ENCODE measurements at places on chromosomes 6 and 20.

GRCh38 chr6:80211286-80211685 lies 104.8 kb downstream of the BCKDHB start:
- DNase-seq = no peak

DNA sequence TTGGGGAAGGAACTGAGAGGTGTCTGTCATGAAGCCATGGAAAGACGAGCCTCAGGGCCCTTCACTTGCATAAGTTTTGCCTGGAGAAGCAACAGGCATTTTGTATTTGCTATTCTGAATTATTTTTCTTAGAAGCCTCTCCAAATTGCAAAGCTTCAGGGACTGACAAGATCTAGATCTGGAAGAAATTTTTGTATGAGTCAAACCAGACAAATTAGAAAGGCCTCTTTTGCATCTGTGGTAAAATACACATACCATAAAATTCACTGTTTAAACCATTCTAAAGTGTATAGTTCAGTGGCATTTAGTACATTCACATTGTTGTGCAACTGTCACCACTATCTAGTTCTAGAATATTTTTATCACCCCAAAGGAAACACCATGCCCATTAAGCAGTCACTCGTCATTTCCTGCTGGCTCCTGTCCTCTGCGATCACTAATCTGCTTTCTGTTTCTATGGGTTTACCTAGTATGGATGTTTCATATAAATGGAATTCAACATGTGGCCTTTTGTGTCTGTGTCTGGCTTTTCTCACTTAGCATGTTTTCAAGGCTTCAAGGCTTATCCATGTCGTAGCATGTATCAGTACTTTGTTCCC lies 269.1 kb downstream of the PHF3 start:
- DNase-seq = no peak

- DNase-seq = no peak
Measured at GRCh38 chr6:17476511-17476910, 83.1 kb downstream of the CAP2 start.

DNA sequence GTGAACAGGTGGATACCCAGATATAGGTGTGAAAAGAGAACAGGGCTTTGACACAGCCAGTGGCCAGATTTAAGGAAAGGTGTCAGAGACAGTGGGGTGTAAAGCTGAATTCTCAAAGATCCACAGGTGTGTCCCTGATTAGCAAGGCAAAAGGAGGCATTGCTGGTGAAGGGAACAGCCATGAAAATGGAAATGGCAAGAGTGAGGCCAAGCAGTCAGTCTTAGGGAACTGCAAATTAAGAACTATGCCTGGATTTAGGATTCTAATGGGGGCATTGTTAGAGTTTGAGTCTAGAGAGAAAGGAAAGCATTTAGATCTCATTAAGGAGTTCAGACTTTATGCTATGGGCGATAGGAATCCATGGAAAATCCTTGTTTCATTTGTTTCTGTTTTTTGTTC lies 789.2 kb downstream of the MAFB start:
- no peak for DNase-seq

GRCh38 chr6:148183776-148184175 lies 158.9 kb upstream of the SASH1 start:
- no peak for DNase-seq

GRCh38 chr6:148514091-148514845 lies 171.6 kb downstream of the SASH1 start:
- DNase-seq = no peak

- DNase-seq = no peak
Measured at GRCh38 chr6:99333068-99333467, 16.4 kb downstream of the FAXC start.

DNA sequence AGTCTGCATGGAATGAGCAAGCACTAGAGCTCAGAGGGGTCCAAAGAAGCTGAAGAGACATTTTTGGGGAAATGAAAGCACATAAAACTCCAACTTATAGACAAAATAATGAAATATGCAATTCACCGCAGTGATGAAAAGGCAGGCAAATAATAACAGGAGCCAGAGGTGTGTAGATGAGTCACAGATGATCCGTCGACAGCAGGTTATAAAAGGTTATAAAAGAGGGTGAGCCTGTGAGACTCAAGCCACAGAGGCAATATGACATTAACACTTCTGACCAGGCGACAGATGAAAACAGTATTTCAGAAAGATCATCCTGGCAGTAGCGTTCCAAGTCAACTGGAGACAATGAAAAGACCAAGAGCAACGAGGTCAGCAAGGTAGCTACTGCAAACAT lies 35.8 kb upstream of the ANKRD60 start:
- DNase-seq = no peak

DNA sequence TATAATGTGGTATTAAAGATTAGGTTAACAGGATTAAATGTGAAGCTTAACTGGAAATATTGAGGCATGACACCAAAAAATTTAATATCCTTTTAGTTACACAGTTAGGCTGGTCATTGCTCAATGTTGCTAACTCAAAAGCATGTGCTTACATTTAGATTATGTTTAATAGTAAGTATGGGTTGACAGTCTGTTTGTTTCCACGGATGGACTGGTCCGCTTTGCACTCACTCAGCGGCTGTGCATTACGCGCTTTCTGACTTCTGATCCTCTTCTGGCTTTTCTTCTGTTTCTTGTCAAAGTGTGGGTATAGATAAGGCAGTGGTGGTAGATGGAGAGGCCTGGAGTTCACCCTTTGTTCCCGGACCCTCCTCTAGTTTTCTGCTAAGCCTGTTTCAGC lies 174.9 kb downstream of the RIMS1 start:
- no peak for DNase-seq

DNA sequence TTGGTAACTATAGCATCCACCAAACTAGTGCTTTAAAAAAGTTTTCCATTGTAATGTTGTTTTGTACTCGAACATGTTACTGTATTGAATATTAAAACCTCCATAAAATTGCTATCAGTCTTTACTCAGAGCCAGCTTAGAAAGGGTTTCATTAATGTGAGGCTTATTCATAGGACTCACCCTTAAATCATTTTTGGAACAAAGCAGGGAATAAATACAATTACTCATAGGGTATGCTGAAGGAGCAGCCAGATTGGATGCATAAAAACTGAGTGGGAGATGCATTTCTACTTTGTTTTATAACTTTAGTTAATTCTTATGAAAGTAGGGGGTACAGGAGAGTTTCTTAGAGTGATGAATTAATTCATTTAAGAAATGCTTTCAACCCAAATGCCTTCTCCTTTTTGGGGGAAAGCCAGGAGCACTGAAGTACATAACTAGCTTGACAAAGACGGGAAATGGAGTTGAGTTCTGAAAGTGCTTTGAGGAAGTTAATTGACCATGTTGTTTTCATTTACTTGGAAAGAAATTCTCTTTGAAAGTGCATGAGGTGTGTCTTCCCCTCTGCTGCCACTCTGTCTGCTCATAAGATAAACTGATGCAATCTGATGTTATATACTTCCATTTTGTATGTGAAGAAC lies 90.3 kb downstream of the RNF144B start:
- DNase-seq = no peak

DNA sequence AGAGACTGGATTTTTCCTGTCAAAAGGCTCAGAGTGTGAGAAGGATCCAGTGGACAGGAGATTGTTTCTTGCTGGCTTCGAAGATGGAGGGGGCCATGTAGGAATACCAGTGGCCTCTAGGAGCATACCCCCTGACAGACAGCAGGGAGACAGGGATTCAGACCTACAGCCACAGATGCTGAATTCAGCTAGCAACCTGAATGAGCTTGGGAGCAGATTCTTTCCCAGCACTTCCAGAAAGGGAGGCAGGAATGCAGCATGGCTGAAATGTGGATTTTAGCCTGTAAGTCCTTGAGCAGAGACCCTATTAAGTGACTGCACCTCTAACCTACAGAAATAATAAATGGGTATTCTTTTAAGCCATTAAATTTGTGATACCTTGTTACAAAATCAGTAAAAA lies 44.6 kb downstream of the STXBP5 start:
- no peak for DNase-seq

DNA sequence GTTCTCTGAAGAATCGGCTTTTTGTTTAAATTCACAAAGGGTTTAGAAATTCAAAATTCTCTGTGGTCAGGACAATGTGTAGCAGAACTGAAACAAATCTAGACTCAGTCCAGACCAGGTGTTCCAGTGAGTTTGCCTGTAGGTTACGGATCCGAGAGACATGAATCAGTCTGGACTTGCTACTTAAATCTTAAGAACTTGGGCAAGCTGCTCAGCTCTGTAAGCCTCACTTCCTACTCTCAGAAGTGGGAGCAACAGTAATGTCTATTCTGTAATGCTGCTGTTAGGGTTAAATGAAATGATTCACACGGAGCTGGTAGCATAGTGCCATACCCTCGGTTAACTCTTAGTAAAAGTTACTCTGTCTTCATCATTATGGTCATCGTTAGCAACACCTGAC lies 37.7 kb downstream of the HECA start:
- no peak for DNase-seq

DNA sequence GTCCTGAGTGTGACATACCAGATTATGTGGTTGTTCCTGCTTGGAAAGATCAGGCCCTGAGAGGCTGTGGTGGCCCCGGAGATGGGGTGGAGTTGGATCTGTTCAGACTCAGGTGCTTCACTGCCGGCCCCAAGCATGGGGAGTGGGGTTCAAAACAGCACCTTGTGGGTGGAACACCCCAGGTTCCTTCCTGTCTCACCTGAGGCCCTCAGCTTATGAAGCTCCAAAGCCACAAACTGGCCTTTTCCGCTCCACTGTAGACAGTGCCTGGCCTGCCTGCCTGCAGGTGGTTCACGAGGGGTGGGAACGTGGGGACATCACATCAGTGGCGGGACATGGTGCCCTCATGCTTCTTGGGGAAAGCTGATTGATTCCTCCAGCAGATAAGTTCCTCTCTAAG lies 146.4 kb downstream of the TAF4 start:
- no peak for DNase-seq

GRCh38 chr6:15400572-15401004 lies 154.7 kb downstream of the JARID2 start:
- DNase-seq = peak; percentile 86

- no peak for DNase-seq
Measured at GRCh38 chr20:58424218-58424969, 35.4 kb downstream of the VAPB start.

- no peak for DNase-seq
Measured at GRCh38 chr6:51015394-51015793, 196.7 kb downstream of the TFAP2B start.

GRCh38 chr6:90008908-90009501 lies 114.7 kb downstream of the GJA10 start:
- DNase-seq = no peak

DNA sequence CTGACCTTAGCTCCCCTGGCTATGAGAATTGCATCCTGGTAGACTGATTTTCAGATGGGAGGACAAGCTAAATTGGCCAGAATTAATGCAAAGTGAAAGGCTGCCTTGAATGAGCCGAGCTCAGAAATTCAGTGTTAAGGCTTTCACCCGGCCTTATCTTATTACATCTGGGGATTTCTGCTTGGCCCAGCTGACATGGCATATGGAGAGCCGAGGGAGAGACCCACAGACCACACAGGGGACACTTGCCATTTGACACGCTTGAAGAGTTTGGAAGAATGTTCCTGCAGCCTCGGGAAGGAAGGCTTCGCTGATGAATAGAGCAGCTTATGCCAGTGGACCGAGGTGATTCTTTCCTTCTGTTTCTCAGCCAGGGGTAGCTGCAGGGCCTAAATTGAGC lies 9.0 kb downstream of the MOCS3 start:
- no peak for DNase-seq

DNA sequence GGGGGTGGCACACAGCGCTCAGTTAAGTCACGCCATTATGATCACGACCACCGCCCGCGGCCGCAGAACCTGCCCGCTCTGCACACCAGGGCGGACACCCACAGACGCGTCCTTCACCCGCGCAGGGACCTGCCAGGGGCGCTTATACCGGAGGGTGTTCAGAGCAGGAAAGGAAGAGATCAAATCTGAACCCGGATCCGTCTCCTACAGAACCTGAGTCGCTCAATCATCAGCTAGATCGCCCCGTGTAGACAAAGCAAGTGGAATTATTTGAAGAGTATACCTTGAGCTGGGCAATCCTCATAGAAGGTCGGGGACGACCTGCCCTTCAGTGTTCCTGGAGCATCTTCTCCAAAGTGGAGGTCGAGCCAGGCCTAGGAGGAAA lies 14.4 kb upstream of the ZNF217 start:
- no peak for DNase-seq

DNA sequence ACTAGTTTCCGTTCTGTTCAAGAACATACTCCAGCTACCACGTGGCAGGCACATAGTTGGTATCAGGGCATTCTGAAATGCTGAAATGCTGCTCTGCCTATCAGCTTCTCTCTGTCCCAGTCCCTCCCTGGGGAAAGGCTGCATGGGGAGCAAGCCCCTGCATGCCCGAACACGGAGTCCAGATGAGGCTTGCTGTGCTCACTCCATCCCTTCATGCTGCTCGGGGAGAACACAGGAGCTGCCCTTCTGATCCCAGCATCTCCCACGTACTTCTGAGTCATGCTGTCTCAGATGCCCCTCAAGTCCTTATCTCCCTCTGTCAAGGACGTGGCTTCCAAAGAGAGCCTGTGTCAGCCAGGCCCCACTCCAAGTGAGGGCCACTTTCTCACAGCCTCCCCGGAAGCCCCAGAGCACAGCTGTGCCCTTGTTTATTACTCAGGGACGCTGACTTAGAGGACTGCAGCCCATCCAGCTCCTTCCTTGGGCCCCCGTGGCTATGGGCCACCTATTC lies 29.4 kb downstream of the THBS2 start:
- no peak for DNase-seq

- DNase-seq = no peak
Measured at GRCh38 chr20:20440886-20441658, 73.2 kb downstream of the INSM1 start.

GRCh38 chr6:26141378-26141904 lies 54.2 kb downstream of the HFE start:
- no peak for DNase-seq

GRCh38 chr6:163661272-163661671 lies 246.8 kb downstream of the QKI start:
- no peak for DNase-seq

GRCh38 chr6:87628424-87628823 lies 38.5 kb downstream of the ORC3 start:
- no peak for DNase-seq

DNA sequence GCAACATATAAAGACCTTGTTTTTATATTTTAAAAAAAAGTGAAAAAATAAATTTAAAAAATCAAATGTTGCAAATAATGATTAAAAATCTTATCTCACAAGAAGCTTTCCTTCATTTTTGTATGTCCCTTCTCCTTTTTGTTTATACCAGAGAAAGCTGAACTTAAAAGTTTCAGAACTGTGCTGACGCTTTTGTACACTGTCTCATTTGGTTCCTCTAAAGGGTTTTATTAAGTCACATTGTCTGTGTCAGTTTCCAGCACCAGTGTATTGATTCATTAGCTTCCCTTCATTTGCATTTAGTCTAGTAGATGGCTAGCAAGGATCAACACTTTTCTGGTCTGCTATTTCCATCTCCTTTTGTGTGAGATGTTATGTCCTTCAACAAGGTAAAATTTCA lies 6.7 kb downstream of the PCED1A start:
- no peak for DNase-seq
